Stimulated activated CD4-positive, alpha-beta T cell treated with anti-CD3 and anti-CD28 coated beads, Interleukin-2, amount 100 ng/mL, for 24 hours (primary cell): ENCODE measurements at places on chromosomes 1 and 21.

DNA sequence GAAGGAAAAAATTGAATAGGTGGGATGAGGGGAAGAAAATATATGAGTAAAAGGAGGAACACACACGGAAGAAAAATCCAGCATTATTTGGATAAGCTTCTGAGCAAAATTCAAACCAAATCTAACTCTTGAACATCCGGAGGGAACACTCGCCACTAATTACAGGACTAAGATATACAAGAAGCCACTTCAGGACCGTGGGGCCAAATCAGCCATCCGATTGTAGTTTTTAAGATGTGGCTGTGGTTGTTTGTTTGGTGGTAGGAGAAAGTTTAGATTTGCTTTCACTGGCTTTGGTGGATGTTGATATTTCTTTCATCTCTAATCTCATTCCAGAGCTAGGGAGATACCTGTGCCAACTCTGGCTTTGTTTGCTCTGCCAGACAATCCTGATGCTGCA lies 43.7 kb upstream of the ADAMTS1 start:
- no peak for DNase-seq

DNA sequence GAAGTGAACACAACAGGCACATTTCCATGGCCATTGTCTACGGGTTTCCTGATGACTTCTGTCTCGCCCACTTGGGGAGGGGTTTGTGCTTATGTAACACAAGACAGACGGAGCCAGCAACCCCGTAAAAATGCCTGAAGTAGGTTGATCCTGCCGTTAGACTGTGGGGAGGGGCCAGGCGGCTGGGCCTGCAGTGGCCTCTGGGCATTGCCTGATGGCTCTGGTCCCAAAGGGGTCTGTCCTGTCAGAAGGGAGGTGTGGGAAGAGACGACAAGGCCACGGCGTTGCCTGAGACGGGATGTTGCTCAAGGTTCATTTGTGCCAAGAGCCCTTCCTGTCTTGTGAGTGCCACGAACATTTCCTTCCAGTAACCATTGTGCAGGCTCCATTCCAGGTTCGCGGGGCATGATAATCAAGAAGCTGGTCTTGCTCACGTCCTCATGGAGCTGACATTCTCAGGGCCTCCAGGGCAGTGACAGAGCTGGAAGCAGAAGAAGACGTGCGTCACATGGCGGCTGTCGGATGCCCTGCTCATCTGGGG lies 44.7 kb downstream of the ABCG1 start:
- no peak for DNase-seq

DNA sequence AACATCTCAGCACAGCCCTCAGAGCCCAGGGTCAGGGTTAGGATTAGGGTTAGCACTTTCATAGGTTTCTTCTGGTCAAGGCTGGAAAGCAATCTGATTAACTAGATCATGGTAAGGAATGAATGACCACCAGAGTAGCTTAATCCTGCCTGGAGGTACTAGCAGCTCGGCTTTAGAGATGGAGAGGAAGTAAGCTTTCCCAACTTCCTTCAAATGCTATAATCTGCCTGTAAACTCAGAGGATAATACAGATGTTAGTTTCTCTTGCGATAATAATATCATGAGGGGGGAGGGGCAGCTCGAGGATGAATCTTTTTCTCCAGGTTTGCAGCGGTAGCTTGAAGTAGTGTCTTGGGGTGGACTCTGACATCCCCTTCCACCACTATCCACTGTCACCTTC lies 194.9 kb downstream of the HIVEP3 start:
- DNase-seq, result no peak

DNA sequence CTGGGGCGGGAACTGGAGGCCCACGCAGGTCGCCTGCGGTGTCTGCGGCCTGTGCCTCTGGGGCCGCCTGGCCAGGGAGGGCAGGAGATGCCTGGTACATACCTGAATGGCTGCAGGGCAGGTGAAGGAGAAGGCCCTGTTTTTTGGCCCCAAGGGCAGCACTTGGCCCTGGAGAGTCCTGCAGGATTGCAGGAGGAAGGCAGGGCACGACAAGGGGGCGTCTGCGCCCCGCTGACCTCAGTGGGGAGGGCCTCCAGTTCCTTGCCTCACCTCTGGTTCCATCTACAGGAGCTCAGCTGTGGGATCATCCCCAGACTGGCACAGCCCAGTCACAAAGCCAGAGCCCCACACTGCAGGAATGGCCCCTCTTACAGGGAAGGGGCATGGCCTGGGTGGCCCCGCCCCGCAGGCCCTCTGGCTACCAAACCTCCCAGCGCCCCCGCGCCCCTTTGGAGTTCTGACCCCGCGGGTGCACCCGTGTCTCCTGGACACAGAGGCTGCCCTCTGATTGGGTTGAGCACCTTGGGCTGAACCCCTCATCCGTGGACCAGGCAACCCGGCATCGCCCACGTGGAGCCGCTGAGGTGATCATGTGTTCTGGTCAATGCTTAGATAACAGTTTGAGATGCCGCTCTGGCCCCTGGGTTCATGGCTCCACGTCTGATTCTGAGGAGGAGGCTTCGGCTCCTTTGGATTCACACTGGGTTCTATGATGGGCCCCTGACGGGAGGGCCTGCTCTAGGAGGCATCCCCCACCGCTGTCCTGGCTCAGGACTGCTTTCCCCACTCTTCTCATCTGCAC lies 1.3 kb upstream of the PEX10 start:
- peak; percentile 43 for DNase-seq

- no peak for DNase-seq
These were observed 29.9 kb downstream of the PSMG1 start for GRCh38 chr21:39153373-39153772.
